ENCODE measurements at places on chromosomes 4 and X.

DNA sequence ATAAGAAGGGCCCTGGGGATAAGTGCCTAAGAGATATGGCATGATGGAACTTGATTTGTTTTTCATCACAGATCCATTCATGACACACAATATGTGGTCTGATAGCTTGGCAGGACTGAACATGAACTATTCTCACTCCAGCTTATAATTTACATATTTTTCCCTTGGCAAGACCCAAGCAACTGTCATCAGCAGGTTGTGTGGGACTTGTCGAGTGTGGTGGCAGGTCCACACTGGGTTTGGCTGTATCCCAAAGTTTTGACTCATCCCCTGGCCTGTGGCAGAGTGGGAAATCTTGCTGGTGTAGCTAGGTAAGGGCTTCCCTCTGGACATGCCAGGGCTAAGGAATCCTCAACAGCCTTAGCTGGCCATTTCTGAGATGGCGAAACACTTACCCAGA, 81.0 kb upstream of the STIM2 start:
- no peak for DNase-seq

DNA sequence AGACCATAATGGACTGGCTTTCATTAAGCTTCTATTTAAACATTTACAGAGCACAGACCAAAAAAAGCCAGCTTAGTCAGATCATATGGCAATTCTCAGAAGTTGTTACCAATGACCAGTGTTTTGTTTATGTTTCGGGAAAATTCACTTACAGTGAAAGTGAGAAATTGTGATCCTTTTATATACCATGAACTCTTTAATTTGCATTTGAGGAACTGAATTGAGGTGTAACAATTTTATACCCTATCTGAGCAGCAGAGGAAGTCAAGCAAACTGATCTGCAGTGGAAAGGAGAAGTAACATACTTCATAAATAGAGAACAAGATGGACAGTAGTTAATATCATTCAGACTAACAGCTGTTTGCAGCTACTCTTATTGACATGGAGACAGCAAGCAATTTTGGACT, 97.1 kb downstream of the TMA16 start:
- peak; percentile 49 for DNase-seq

DNA sequence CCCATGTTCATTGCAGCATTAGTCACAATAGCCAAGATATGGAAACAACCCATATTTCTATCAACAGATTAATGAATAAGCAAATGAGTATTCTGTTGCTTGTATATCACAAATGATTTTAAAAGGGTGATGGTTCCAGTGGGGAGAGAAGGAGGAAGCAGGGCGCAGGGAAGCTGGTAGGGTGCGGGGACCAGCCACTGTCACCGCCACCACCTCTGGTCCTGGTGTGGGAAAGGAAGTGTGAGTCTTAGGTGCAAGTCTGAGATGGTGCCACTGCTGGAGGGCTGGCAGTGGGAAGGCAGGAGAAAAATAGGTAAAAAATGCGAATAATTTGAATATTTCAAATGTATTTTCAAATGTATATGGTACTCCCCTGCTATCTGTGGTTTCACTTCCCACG, 286.8 kb upstream of the DDX53 start:
- DNase-seq: no peak

DNA sequence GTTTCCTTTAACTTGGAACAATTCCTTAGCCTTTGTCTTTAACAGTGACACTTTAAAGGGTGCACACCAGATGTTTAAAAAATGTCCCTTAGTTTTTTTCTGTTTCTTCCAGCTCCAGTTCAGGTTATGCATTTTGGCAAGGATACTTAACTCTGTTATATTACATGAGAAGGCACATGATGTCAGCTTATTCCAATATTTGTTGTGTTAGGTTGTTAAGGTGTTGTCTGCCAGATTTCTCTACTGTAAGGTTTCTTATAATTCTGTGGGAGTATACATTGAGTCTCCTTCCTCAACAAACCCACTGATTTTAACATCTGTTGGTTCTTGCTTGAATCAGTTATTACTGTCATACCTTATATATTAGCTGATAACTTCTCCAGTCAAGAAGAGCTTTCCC, 33.3 kb downstream of the REST start:
- no peak for DNase-seq

DNA sequence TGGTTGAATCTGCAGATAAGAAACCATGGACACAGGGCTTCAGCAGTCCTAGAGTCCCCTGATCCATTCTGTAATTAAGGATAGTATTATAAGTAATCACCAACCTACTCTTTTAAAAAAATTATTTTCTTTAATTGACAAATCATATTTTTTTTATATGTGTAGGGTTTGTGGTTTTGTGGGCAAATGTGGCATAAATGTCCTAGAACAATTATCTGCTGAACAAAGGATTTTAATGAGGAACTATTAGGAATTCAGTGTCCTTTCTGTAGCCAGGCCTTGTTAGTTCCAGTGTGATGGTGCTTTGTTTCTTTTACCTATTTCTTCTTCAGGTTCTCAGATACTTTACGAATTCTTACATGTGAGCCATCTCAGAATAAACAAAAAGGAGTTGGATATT, 32.4 kb downstream of the PRIMPOL start:
- DNase-seq: peak; percentile 15

- no peak for DNase-seq
Measured at GRCh38 chr4:151094290-151094751, 5.1 kb upstream of the RPS3A start.

- DNase-seq: no peak
Measured at GRCh38 chrX:42804524-42804923, 26.6 kb upstream of the PPP1R2C start.

DNA sequence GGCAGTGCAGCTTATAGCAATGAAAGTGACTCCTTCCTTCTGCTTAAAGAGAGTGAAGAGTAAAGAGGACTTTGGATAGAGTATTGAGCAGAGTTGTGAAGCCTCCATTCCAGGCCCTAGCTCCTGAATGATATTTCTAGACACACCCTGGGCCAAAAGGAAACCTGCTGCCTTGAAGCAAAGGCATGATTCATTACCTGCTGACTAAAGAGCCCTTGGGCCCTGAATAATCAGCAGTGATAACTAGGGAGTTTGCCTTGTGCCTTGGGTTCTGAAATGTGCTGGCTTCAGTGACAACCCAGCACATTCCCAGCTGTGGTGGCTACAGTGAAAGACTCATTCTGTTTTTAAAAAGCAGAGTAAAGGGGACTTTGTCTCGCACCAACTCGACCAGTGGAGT, 49.2 kb downstream of the STPG2 start:
- no peak for DNase-seq

GRCh38 chr4:23878912-23879732, 10.7 kb downstream of the PPARGC1A start:
- DNase-seq: no peak
